ENCODE measurements at places on chromosomes 5 and 9.

DNA sequence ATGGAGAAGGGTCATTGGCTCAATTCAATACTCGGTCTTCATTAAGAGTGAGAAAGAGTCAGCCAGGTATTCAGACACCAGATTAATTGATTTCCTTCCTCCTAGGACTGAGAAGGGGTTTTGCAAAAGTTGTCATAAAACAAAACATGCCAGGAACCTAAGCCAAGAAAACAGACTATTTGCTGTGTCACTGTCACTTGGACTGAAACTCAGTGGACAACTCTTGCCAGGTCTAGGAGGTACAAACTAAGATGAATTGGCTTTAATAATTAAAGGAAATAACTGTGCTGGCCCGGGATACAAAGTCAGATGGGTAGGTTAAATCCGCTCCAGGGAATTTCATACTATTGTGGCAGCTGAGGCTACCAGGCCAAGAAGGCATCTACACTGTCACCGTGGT is 71.1 kb upstream of the TBC1D9B start:
- no peak for DNase-seq

DNA sequence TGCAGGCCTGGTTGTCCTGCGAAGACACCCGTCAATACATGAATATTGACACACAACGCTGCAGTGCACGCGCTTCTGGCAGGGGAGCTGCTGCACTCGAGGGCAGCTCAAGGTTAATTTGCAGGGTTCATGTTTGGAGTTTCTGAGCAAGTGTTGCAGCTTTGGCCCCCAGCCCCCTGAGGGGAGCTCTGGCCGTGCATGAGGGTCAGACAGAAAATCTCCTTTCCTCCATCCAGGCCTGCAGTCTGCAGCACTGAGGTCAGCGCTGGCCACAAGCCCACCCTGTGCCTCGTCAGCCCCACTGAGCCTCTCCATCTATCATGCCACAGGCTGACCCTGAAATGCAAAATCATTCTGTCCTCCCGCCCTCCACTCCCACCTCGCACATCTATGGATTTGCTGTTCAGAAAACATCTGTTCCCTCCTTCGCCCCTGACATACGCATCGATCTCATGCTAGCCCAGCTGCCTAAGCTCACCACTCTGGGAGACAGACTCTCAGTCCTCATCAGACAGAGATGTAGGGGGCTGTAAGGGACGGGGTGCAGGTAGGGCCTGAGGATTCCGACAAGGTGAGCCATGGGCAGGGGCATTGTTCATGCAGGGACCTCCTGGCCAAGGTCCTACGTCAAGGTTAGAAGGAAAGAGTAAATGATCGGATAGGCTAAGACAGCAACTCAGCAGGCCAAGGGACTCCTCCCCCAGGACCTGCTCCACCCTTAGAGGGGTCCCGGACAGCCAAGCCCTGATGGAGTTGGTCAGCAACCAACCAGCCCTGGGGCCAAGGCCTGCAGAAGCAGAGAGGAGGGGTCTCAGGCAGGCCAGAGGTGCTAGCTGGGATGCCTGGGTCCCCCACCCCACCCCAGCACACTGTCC is 125.1 kb downstream of the KCNIP1 start:
- DNase-seq, result no peak

GRCh38 chr5:1144638-1145396 is 33.0 kb upstream of the SLC12A7 start:
- no peak for DNase-seq

- DNase-seq, result no peak
These were observed 71.6 kb upstream of the RNU6ATAC start for GRCh38 chr9:134236001-134236421.

DNA sequence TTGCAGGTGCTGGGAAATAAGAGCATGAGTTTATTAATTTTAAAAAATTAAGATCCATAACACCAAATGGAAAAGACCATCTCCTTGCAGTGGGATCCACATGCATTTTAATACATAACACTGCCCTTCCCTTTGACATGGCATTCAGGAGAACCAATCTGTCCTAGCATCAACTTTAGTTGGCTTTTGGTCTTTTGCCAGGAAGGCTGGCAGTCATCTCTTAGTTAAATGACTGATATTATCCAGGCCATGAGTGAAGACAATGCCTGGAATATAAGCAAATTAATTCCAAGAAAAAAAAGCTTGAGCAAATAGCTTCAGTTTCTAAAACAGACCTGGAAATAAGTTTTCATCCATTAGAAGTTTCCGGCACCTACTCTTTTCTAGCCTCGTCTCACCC is 55.1 kb upstream of the OTULINL start:
- DNase-seq, result no peak

DNA sequence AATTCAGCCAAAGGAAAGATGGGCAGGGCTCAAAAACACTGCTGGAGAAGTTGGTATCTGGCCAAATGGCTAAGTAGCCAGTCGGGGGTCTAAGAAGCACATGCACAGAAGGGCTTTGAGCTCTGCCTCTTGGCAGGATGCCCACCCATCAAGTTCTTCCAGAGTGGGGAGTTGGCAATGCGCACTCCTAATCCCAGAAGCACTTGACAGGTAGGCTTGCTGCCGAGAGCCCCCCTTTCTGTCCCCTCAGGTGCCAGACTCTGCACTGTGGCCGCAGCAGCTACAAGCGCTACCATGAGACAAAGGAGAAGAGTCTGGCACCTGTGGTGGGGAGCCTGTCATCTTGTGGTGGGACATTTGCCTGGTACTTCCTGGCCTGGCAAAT is 252.9 kb upstream of the SLC24A2 start:
- DNase-seq, result no peak

DNA sequence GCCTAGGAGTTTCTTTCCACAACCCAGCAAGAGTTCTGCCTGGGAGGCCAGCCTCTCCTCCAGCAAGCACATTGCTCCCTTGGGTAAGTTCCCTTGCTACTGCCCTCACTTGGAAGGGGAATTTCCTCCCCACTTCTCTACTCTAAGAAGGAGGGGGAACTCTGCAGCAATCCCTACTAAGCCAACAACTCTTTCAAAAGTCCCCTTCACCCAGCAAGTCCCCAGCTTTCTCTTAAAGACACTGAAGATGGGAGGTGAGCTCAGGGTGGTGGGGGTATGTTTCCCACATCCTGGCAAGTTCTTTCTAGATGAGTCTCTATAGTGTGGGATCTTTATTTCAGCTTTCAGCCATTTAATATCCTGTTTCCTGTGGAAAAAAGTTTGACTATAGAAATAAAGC is 49.0 kb downstream of the PDE8B start:
- DNase-seq, result no peak

- no peak for DNase-seq
These were observed 61.7 kb upstream of the COL15A1 start for GRCh38 chr9:98881836-98882568.

GRCh38 chr9:87883990-87884389 is 1.3 kb downstream of the SPATA31E1 start:
- DNase-seq, result peak; percentile 90

DNA sequence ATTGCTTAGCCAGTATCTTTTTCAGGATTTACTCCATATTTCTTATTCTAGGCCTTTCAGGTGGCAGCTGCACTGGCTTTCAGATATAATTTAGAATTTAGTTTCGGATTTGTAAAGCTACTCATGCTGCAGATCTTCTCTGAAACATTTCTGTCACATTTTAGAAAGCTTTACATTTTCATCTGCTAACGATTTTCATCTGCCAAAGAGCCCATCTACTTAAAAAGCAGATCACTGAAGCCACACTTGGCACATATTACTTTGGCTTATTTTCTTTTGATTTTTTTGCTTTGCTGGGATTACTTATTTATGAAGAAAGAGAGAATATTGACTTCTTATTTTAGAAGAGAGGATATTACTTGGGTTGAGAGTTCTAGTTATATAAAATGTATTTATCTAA is 98.2 kb downstream of the GHR start:
- DNase-seq, result no peak

DNA sequence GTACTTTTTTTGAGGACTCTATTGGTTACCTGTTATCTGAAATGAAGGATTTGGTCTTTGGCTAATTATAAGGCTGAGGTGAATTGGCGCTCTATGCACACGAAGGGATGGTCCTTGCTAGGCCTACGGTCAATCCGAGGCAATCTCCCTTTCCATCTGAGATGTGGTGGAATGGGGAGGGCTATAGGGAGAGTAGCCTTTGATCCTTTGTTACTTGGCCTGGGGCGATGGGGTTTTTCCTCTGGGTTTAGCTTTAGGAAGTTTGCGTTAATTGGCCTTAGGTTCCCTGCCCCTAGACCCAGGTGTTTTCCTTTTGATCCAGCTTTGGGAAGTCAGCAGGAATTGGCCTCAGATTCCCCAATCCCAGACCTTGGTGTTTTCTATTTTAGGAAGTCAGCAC is 102.1 kb upstream of the C9orf72 start:
- no peak for DNase-seq

- DNase-seq, result no peak
These were observed 133.2 kb downstream of the CFAP90 start for GRCh38 chr5:7717691-7718090.

DNA sequence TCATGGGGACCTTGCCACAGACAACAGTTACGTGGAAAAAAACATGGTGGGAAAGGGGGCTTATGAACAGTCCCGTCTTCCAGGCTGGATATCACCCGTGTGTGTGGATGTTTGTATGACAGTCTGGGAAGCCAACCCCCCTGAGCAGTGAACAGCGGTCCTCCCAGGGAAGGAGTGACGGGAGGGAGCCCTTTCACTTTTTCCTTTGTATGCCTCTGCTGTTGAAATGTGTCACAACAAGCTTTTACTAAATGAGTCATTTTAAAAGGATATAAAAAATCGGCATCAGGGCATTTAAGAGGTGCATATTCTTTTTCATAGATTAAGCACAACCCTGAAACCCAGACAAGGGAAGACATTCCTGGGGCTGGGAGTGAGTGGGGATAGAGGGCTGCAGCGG is 5.1 kb downstream of the MYMK start:
- no peak for DNase-seq

- no peak for DNase-seq
These were observed 423.3 kb downstream of the SEMA5A start for GRCh38 chr5:9122528-9122927.

DNA sequence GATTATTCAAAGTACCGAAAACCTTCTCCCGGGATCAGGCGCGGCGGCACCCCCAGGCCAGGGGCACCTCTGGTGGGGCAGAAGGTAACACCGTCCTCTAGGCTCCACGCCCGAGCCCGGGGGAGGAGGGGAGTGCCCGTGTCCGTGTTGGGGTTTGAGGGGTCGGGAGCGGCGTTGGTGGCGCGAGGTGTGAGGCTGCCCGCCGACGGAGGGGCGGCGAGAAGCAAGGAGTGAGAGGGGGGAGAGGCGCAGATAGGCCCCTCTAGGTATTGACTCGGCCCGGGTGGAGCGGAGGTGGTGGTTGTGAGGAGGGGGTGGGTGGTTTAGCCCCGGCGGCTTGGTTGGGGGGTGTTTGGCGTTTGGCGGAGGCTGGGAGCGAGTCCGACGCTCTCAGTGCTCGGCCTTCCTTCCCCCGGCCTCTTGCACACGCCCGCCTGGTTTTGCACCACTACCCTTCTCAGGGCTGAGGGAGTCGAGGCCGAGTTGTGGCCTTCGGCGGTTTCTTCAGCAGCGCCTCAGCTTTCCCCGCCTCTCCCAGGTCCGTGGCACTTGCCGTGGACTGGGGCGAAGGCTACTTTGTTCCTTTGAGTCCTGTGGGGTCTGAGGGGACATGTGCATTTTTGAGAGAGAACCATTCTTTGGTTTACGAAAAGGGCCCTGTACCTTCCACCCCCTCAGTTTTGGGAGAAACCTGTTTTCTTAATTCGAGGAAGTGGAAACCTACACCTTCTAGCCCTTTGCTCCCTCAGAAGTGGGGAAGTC is 450 bp downstream of the GPBP1 start:
- no peak for DNase-seq

- DNase-seq, result no peak
These were observed 13.1 kb upstream of the LHFPL2 start for GRCh38 chr5:78661691-78662090.

DNA sequence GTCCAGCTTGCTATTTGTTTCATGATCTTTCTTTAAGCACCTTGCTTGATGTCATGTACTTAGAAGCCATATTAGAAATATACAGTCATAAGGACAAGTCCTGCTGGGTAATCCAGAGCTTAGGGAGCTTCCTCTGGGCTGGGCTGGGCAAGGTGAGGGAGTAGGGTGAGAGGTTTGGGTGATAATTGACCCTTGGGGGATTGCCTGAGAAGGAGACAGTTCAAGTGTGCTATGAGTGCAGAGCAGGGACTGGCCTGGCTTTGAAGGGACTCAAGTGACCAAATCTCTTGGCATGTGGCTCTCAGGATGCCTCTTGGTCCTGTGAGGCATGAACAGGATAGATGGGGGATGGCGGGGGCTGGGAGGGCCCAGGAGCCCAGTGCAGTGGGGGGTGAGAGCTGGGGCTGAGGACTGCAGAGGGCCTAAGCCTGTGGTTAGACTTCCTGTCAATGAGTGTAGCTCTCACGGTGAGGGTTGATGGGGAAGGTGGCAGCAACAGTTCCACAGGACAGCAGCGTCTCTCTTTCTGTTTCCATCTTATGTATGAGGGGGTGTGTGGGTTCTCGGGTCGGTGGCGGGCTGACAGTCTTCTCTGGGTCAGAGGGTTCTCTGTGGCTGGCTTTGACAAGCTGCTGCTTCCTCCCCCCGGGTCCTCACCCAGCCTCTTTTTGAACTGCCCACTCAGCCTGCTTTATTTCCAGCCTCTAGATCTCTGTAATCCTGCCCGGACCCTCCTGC is 53.5 kb downstream of the RGS3 start:
- no peak for DNase-seq

DNA sequence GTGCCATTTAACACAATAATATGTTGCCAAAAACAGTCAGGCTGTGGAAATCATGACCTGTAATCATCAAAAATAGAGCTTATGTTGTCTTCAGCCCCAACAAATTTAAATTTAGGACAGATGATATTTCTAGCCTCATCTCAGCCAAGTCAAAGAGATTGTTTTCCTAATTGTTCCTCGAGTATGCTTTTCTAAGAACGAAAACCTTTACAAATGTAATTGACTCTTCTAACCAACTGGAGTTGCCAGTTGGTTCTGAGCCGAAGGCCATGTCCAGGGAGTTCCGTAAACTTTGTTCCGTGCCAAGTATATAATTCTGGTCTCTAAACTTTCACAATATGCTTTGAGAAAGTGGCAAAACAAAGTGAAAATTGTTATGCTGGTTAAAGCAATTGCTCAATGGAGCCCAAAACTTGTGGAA is 160.8 kb downstream of the CEMIP2 start:
- DNase-seq, result no peak

DNA sequence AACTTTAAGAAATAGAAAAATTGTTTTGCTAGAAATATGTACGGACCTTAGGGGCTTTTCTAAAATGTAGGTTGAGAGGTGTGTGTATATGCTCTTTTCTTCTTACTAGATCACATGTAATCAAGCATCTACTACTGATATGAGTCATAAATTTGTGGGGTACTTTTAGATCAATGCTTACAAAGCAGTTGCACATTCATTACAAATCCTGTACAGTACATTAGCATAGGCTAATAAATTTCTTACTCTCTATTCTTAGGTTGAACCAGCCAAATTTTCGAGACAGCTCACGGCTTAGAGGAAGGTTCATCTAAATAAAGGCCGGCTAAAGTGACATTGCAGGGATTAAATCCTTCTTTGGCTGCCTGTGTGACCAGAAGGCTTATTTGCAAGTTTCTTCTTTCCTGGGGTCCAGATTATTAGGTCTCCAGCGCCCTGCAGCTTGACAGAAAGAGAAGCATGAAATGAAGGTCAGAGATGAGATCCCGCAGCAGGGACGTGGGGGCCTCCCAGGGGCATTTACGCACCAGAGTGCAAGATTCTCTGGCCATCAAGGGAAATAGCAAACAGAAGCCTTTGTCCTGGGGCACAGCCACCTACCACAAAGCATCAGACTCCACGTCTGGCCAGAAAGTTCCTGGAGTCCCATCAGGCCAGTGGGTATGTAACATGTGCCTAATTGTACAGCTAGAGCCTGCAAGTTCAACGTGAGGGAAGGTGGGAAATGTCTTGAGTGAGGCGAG is 53.0 kb downstream of the NIM1K start:
- no peak for DNase-seq

GRCh38 chr9:128892221-128892921 is 10.4 kb downstream of the LRRC8A start:
- peak; percentile 52 for DNase-seq
